ENCODE measurements at places on chromosomes 2 and 18.

DNA sequence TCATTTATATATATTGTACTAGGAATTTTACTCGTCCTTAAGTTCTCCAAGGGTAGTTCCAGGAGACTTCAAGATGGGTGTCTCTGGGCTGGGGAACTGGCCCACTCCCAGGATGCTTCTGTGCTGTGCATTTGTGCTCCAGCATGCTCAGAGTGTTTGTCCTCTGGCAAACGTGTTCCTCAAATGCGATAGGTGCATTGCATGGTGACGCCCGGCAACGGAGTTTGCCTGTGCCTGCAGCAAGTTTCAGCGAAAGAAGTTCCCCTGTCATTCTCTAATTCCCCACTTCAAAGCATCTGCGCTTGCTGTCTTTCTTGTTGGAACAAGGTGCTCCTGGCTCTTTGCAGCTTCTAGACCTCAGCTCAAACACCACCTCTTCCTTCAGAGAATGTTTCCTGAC is 465.1 kb downstream of the GALR1 start:
- DNase-seq: no peak

- DNase-seq: no peak
These were observed 92.6 kb upstream of the PNPT1 start for GRCh38 chr2:55786280-55786679.

DNA sequence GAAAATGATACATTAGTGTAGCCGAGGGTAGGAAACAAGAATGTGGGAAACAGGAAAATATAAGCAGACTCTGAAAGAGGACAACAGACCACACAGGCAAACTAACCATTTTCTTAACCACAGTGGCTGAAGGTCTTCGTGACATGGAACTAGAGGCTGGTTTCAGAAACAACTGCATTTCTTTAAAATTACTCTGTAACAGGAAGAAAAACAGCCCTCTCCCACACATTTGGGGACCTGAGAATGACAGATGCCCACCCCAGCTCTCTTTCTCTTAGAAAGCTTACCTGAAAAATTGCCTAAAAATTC is 13.8 kb upstream of the SLC25A52 start:
- no peak for DNase-seq

GRCh38 chr2:2567776-2568175 is 236.7 kb upstream of the MYT1L start:
- no peak for DNase-seq

DNA sequence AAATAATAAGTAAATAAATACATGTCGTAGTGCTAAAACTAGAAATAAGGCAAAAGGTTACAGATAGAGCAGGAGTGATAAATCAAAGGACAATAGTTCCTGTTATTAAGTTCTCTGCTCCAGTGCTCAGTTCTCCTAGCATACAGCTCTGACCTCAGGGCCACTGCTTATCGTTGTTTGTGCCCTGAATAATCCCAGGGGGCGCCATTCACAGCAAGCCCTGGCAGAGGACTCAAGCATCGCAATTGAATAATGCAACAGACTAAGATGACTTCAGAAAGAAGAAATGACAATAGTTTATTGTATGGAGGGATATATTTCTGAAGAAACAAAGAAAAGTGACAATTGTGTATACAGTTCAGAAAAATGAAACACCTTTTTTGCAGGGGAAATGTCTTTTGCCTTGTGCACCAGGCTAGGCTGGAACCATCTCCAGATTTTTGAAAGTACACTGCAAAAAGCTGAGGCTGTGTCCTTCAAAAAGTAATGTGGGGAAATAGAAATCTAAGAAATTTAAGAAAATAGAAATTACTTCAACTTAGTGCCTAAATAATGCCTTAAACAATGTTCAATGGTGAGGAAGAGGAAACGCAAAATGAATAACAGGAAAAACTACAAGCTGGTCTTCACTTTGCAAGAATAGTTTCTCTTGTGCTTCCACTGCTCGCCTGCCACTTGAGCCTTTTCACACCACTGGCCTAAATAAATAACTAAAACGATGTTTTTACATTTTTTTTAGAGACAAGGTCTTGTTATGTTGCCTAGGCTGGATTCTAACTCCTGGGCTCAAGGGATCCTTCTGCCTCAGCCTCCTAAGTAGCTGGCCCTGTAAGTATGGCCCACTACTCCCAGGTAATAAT is 19.0 kb upstream of the CCNYL1 start:
- no peak for DNase-seq

DNA sequence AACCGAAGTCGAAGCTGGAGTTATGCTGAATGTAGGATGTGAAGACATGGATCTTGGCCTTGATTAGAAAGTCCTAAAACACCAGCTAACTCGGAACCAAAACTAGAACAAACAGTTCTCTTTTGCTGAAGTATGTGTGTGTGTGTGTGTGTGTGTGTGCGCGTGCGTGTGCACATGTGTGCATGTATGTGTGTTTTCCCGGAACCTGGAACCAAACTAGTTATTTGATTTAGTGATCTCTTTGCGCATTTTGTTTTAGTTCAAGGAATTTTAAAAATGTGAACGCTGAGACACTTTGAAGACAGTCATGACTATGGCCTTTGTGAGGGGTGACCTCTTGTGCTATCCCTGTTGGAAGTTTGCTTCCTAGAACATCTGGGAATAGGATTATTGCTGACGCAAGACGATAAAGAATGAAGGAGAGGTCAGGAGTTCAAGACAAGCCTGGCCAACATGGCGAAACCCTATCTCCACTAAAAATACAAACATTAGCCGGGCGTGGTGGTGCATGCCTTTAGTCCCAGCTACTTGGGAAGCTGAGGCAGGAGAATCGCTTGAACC is 23.8 kb downstream of the FHL2 start:
- no peak for DNase-seq

- DNase-seq: no peak
These were observed 277.3 kb downstream of the MBD5 start for GRCh38 chr2:148298196-148298595.

GRCh38 chr2:100835006-100835659 is 15.2 kb downstream of the NPAS2 start:
- DNase-seq: no peak

GRCh38 chr2:137333386-137334165 is 568.2 kb downstream of the THSD7B start:
- no peak for DNase-seq

DNA sequence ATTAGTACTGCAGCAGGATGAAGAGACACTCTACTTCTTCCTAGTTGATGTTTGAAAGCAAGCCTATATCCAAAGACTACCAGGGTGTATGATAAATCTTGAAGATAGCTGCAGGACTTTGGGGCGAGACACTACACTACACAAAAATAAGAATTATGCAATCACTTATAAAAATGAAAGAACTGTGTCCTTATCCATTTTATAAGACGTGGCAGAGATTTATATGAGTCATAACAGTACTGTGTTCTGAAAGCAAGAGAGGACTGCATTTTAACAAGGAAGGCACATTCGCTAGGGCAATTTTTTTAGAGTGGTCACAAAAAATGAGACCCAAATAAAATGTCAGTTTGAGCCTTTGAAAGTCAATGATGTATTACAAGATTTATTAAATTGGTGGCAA is 617.0 kb upstream of the LINC00305 start:
- no peak for DNase-seq

GRCh38 chr2:46720592-46721185 is 194.9 kb downstream of the MCFD2 start:
- no peak for DNase-seq

DNA sequence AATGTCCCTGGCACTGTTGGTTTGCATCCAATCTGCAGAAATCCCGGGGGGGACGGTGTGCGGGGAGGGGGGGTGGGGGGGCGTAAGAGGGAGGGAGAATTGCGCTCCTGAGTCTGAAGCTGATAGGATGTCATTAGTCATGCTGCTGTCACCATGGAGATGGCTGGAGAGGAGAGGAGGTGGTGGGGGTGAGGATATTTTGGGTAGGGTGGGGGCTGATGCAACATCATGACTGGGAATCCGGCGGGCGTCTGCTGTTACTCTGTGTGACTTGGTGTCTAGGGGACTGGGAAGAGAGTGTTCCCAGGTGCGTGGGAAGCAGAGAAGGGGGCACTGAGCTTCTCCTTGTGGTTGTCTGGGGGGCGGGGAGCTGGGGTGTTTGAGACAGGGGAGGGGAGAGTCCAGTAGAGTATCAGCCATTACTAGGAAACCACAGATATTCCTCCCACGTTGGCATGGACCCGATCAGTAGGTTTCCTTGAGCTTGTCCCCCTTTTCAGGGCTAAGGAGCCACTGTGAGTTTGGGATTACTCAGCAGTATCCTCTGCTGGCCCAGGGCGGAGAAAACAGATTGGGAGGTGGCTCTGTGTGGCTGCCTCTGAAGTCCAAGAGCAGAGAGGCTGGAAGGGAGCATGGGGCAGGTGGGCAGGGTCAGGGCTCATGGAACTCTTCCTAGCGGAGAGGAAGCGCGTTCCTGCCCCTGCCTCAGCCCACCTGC is 18.9 kb downstream of the TET3 start:
- DNase-seq: no peak

DNA sequence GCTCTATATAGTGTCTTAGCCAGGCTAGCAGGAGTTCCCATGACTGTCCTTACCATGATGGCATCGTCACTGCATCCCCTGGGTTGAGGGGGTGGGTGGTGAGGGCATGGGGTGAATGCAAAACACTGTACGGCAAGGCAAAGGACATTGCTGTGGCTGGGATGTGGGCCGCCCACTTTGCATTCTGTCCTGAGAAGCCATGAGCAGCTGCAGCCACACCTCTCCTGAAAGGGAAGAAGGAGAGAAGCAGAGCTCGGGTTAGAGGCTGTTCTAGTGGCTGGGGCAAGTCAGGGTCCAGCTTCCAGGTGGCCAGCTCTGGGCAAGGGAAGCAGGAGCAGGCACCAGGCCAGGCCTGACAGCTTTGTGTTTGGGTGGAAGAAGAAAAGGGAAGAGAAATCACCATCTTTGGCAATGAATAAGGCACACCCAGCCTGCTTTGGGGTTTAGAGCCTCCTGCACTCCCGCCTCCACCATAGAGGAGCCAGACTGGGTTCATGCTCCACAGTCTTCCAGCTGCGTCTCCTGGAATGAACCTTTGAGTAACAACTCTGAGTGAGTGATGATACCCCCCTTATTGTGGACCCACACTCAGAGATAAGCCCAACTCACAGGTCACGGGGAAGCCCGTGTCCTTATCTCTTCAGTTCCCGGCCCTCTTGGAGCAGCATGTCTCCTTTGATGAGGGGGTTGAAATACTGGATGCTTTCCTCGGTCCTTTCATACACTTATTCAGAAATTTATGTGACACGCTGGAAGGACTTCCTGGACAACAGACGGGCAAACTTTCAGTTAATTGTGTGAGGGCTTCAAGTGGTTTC is 63.4 kb downstream of the INPP4A start:
- no peak for DNase-seq

Measured in right hindlimb (tissue), 1 donor.